Cerebellar nuclear complex (tissue), 1 donor: ENCODE measurements at places on chromosomes 5 and 9.

DNA sequence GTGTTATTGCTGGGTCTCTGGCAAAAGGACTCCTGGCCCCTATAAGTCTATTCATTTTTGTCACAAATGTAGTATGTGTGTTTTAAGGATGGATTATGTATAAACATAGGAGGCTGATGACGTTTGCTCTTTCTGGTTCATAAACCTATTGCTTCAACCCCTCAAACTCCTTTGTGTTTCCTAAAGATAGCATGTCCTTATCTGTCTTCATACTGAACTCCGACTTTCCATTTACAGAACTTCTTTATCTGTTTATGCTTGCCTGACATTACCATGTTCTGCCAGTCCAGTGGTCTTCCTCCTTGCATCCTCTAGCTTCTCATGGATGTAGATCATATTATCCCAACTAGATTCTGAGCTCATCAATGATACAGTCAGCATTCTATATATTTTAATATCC is 46.1 kb downstream of the ARHGEF28 start:
- DNase-seq: no peak

DNA sequence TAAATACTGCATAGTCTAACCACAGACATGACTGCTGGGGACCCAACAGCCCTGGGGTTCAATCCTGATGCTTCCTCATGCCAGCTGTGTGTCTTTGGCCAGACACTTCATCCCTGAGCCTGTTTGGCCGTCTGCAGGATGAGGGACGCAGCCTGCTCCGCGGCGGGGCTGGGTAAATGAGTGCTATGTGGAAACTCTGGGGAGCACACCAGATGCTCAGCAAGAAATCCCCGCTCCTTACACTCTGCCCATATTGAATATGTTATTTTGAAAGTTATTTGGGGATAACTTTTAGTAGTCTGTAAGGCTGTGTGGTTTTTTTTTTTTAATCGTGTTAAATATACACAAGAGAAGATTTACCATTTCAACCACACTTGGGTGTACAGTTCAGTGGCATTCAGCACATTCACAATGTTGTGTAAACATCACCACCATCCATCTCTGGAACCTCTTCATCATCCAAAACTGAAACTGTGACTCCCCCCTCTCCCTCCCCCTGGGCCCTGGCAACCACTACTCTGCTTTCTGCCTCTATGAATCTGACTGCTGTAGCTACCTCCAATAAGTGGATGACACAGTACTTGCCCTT is 42.7 kb downstream of the SH3PXD2B start:
- no peak for DNase-seq

DNA sequence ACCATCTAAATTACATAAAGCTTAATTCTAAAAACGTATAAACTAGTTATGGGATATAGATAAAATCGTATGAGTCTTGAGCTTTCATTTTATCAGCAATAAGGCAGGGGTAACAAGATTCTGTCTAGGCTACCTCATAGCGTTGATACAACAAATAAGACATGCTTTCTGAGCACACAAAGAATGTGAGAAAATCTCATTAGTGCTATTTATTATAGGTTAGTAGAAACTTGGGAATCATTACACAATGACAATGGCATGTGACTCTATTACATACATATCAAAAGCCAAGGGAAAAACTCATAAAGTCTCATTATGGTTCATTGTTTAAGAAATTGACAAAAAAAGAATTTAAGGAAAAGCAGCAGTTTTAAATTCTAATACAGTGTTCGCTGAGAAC is 448.6 kb downstream of the PLK2 start:
- DNase-seq: no peak

DNA sequence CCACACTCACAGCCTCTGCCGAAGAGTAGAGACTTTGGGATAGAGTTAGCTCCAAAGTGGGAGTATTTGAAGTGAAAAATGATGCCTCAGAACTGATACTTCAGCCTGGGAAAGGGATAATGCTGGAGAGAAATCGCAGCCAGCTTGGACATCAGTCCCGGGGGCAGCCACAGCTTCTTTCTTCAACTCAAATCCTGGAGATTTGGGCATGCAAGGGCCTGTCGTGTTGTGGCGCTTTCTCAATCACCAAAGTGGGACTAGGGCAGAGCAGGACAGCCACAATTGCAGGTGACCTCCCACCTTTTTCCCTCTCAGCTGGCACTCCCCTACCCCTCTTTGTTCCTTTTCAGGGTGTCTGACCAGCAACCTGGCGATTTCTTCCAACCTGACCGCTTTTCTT is 70.4 kb downstream of the UBAP1 start:
- no peak for DNase-seq

DNA sequence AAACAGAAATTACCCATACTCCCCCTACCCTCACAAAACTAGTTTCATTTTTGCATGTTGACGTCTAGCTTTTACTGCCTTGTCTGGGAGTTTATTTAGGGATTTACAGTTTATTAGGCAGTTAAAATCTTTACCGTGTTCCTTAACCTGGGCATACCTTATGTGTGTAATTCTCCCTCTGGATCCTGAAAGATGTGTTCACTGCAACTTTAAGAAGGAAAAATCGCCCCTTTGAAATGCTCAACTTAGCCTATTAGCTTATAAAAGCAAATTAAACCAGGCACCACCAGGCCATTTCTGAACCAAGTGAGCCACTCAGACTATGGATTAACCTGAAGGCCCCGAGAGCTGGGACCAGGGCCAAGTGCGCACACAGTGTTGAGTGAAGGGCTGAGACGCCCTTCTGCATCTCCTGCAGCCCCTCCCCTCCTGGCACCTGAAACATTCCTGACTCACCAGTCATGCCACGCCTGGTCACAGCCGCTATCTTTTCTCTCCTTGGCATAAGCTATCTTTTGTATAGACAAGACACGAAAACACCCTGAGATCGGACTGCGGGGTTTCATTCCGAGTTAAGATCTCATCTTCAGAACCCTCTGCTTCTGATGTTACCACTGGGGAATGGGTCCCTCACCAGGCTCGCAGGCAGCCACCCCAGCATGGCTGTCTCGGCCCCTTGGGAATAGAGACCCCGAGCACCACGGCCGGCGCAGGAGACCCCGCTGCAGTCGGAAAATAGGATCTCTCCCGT is 111.9 kb downstream of the ROR2 start:
- no peak for DNase-seq

DNA sequence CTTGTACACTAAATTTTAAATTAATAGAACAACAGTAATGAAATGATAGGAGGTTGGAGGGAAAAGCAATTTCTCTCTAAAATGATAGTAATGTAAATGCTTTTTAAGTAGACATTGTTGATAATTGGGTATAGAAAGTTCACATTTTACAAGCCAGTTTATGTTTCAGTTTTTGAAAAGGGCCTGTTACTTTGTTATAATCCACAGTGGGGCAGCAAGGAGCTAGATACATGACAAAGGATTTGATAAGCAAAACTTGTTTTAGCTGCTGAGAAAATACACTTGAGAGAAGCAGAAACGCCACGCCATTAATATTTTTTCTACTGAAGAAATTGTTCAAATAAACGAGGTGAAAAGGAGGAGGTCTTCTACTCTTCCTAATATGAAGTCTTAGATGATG is 30.2 kb downstream of the SREK1 start:
- DNase-seq: no peak

DNA sequence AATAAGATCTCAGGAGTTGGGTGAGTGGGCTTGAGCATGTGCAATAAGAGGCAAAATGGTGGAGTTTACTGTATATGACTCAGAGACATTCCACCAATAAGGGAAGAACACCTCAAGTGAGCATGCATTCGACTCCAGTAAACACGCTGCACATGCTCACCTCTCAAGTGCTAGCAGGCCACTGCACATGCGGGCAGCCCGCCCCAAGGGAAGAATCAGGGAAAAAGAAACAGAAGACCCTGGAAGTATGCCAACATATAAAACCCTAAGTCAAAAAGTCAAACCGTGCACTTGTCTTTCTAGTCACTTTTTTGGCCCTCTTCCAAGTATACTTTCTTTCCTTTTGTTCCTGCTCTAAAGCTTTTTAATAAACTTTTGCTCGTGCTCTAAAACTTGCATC is 245.3 kb upstream of the RASA1 start:
- DNase-seq: no peak

GRCh38 chr9:99666571-99666970 is 155.1 kb upstream of the NR4A3 start:
- DNase-seq: no peak

DNA sequence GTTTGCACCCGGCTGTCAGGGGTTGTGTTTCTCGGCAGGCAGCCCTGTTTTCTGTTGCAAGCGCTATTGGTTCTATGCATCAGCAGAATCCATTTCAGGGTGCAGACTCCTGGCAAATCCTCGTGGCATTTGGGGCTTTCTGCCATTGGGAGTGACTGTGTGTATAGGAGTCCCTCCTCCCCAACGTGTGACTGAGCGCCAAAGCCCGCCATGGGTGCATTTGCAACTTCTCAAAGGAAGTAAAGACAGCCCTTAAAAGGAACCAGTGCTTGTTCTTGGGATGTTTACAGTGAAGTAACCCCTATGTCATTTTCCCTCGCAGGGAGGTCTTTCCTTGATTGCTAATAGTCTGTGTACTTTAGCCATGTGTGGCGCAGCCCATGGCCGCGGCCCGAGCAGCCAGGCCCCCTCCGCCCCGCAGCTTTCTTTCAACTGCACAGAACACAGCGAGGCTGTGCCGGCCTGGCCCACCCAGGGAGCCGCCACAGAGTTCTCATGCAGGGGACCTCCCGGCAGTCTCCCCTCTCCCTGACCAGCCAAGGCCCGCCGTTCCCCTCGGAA is 175.6 kb downstream of the HSD17B3 start:
- DNase-seq: no peak
